ENCODE measurements at places on chromosomes 11 and 22.

- DNase-seq, result no peak
Measured at GRCh38 chr11:111447931-111448330, 64.3 kb downstream of the BTG4 start.

DNA sequence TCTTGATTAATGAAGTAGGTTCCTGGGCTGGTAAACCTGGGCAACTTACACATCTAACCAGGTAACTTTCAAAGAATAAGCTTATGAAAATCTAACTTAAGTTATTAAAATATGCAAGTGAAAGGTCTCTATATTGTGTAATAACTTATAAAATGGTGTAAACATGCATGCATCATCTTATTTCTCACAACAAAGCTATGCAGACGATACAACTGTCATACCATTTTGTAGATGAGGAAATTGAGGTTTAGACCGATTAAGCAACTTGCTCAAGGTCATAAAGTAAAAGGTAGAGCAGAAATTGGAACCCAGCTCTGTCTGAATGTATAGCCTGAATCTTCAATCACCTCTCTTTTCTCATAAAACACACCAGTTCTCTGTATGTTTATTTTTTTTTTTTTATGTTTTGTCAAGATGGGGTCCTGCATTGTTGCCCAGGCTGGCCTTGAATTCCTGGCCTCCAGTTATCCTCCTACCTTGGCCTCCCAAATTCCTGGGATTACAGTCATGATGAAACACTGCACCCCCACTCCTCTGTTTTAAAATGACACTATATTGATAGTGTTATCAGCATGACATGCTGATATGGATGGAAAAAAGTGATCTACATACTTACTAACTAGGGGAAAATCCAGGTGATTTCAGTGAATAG is 109.6 kb downstream of the SGSM3 start:
- no peak for DNase-seq

GRCh38 chr11:33067294-33067693 is 27.9 kb downstream of the TCP11L1 start:
- no peak for DNase-seq

DNA sequence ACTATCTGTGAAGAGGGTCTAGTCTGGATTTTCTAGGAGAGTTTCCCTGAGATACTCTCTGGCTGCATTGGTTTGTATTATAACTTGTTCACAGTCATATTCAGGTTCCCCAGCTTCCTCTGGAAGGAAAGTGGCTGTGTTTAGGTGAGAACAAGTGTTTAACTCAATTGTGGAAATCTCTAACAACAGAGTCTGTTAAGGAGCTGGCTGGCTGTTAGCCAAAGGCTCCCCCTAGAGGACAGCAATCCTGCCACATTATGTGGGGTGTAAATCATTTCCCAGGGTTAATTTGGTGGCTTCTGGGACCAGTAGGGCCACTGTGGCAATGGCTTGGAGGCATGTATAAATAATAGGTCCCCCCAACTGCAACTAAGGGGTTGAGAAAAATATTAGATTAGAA is 18.4 kb downstream of the MS4A6E start:
- peak; percentile 6 for DNase-seq

DNA sequence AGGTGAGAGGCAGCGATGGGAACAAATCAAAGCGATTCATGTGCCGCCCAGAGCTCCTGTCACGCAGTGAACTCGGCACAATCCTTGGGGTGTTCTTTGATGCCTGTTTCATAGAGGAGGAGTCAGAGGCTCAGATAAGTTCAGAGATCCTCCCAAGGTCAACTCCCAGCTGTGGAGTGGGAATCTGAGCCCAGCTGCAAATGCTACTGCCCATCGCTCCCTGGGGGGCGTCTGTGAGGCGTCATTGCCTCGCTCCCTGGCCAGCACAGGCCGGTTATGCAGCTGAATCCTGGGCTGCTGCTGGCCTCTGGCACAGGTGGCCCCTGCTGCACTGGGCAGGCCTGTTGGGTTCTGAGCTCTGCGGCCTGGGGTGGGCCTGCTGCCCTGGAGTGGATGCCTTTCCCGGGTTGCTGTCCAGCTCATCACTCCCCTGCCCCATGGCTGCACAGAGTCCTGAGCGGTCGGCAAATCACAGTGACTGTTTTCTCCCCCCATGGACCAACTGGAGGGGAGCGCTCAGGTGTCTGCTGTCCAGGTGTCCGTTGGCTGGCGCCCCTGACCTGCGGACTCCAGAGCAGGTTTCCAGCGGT is 36.3 kb upstream of the SHISAL1 start:
- DNase-seq, result no peak

GRCh38 chr22:19848298-19849224 is 6.1 kb downstream of the GNB1L start:
- DNase-seq, result no peak

DNA sequence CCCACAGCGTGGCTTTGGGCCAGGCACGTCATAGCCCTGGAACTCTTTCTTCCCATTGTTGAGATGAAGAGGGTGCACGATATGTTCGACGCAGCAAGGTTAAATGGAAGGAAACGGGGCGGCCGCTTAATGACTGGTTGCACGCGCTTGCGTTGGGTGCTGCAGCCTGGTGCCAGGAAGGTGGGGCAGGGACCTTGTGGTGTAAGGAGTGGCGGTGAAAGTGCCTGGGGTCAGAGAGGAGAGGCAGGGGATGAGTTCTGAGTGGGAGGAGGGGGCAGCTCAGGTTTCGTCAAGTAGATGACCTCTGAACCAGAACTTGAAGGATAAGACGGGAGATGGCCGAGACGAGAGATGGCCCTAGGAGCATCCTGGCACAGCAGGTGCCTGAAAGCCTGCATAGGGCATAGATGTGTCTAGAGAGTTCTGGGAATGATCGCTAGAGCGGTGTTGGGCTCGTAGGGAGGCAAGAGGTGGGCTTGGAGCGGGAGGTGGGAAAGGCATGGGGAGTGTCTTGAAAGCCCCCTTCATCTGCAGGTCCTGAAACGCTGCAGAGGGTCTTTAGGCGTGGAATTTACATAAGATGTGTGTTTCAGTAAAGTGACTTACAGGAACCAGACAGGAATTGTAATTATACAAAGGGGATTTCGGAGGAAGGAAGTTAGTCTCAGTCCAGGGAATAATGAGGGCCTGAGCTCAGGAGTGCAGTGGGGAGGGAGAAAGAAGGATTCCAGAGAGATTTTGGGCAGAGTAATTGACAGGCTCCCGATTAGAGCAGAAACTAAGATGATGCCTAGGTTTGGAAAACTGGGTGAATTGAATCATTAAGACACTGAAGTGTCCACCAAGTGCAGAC is 43.2 kb upstream of the CLDN5 start:
- DNase-seq, result no peak

DNA sequence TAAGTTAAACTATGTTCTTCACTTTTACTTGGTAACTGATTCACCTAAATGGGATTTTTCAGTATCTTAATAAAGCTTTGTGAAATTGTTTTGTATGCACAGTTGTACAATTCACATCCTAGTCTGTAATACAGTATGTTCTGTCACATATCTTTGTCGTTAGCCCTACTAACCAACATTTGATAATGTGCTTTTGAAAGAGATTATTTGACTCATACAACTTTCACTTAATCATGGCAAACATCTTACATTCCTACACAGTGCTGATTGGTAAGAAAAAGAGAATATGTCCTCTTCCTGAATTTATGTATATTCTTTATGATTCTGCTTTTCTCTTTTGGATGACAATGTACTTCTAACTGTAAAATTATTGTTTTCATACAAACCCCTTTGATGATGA is 234.5 kb downstream of the METTL15 start:
- no peak for DNase-seq

DNA sequence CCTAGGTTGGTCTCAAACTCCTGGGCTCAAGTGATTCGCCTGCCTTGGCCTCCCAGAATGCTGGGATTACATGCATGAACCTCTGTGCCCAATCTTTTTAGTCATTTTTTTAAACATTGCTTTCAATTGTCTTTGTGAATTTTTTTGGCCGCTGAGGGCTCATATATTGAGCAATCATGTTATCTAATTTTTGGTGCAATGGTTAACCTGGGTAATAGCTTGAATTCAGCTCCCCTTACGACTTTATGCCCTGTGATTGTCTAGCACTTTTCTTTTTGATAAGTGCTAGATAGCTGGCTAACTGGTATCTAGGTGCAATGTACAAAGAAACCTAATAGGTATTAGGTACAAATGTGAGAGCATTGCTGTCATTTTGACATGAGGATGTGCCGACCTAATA is 35.3 kb upstream of the CAT start:
- DNase-seq, result no peak

GRCh38 chr22:27135031-27135981 is 477.9 kb downstream of the MIAT start:
- no peak for DNase-seq

DNA sequence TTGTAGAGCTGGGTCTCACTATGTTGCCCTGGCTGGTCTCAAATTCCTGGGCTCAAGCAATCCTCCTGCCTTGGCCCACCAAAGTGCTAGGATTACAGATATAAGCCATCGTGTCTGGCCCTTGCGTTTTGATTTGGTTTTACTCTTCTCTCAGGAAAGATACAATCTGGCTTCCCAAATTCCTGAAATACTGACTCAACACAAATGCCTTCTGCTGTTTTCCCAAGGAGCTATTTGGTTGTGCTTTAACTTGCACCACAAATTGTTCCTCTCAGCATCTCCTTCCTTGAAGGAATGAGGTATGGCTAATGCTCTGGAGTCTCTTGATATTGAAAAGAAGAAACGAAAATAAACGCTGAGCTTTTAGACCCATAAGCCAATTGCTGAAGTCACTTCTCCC is 110.0 kb upstream of the PAX6 start:
- DNase-seq, result no peak

GRCh38 chr22:23215294-23216241 is 35.3 kb downstream of the BCR start:
- DNase-seq, result no peak

DNA sequence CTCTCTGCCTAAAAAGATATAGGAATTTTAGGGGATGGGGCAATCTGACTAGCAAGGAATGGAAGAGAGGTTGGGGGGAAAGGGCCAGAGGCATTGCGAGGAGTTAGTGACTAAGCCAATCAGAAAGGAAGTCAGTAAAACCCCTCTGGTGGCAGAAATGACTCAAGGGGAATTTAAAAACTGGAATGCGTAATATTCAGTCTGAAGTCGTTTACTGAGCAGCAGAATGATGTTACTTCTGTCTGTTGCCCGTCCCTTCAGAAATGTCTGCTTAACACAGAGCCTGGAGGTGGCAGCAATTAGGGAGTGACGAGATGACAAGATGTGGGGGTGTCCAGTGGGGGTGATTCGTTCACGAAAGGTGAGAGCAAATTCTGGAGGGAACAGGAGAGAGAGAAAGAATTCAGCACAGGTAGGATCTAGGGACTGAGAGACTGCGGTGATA is 107.7 kb upstream of the CLMP start:
- DNase-seq, result peak; percentile 21

- DNase-seq, result no peak
Measured at GRCh38 chr11:119100246-119100970, 1.2 kb downstream of the DPAGT1 start.

DNA sequence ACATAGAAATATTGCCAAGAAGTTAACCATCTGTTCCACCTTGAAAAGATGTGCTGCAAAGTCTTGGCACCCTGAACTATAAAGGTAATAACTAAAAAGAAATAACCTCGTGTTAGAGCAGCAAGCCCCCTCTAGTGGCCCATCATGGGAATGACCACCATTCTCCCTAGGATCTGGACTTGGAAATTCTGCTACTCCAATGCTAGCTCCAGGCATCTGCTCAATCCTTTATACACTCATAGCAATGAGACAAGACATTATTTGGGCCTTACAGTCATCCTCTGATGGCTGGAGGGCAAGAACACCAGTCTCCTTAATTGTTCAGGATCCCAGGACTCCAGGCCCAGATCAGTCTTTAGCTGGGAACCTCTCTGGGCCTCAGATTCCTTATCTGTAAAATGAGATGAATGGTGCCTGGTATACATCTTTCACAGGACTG is 76.0 kb downstream of the CWC15 start:
- DNase-seq, result peak; percentile 28

DNA sequence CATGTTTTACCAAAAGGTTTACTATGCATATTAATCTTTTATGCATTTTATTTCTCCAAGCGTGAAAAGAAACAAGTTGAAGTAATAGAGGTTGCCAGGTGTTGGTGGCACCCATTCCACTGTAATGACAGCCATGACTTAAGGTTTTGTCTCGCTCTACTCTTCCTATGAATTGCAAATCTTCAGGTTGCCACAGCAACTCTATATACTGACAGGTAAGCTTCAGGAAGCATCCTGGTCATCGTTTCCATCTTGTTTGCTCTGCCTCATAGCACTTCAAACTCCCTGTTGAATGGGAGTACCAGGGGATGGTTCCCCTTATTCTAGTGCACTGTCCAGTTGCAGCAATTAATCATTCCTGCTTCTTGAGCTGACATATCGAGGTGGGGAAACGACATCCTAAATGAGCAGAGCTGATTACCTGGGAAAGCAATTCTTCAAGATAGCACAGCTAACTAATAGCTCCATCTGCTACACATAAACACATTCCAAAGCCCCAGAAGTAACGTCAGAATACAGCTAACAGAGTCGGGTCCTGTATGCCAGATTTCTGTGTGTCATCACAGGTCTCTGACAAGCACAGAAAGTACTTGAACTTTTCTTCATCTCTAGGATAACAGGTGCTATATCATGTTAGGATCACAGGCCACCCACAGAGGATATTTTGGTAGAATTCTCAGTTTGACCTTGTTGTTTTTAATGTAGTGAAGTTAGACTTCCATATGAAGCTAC is 80.3 kb downstream of the CADM1 start:
- DNase-seq, result no peak

DNA sequence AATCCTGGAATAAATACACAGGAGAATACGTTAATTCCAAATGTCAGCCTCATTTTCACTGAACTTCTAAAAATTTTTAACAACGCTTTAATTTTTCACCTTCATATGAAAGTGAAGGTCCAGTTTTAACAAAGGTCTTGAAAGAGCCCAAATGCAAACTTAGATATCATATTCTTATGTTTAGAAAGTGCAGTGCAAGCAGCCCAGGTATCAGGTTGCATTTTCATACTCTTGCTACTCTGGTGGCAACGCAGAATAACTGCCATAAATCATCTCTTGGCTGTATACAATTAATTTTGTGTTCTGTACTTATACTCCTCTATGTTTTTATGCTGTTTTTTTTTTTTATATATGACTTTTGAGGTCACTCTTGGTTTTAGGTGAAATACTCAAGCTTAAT is 496.7 kb upstream of the ARHGAP42 start:
- no peak for DNase-seq

- DNase-seq, result no peak
Measured at GRCh38 chr11:13772223-13773046, 104.0 kb downstream of the FAR1 start.

DNA sequence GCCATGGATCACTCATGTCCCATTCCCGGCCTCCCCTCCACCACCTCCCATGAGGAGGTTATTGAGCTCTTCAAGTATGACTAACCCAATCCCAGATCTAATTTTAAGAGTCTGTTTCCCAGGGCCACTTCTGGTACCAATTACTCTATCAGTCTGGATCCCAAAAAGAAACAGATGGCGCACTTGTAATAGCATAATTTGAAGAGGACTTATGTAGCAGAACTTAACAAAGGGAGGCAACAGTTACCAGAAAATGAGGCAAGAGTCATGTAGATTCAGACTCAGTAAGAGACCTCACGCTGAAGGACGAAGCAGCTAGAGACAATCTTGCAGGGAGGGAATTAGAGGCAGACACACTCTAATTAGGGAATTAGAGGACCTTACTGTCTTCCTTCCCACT is 46.9 kb downstream of the DDX6 start:
- DNase-seq, result no peak
